Stimulated activated CD4-positive, alpha-beta T cell treated with anti-CD3 and anti-CD28 coated beads, Interleukin-1b, Interleukin-23, amount 100 ng/mL, for 4 hours (primary cell): ENCODE measurements at places on chromosomes 3 and 15.

DNA sequence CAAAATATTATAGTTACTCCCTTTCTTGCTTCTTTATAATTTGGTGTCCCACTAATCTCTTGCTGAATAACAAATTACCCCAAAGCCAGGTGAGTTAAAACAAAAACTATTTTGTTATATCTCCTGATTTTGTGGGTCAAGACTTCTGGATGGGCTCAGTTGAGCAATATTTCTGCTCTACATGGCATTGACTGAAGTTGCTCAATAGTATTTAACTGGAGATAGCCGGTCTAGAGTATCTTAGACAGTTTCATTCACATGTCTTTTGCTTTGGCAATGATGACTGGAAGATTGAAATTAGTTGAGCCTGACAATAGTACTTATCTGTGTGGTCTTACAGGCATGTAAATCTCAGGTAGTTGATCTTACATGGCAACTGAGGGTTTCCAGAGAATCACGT, 51.0 kb upstream of the TP63 start:
- DNase-seq, result no peak

GRCh38 chr15:68489421-68489820, 57.5 kb upstream of the ITGA11 start:
- DNase-seq, result no peak

- no peak for DNase-seq
These were observed 325.0 kb downstream of the OTOL1 start for GRCh38 chr3:161821591-161821990.

- no peak for DNase-seq
These were observed 110.1 kb downstream of the KCNMB2 start for GRCh38 chr3:178646186-178646862.

- no peak for DNase-seq
These were observed 296.5 kb downstream of the THSD4 start for GRCh38 chr15:71411538-71412482.

- DNase-seq, result no peak
These were observed 111.7 kb upstream of the SMAD3 start for GRCh38 chr15:66953523-66954229.

DNA sequence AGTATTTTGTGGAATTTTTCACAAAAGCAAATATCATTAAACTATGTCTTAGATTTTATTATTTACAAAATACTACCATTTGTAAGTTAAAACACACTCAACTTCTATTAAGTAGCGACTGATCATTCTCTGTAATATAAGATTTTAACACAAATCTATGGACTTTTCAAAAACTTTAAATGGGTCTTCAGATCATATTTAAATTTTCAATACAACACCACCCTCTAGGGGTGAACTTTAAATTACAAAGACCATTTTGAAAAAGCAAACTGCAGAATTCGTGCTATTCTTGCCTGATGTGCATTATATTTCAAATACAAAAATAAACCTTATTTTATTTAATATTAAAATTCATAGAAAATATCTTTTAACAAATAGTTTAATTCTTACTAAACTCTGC, 8.2 kb upstream of the VGLL4 start:
- DNase-seq, result no peak

DNA sequence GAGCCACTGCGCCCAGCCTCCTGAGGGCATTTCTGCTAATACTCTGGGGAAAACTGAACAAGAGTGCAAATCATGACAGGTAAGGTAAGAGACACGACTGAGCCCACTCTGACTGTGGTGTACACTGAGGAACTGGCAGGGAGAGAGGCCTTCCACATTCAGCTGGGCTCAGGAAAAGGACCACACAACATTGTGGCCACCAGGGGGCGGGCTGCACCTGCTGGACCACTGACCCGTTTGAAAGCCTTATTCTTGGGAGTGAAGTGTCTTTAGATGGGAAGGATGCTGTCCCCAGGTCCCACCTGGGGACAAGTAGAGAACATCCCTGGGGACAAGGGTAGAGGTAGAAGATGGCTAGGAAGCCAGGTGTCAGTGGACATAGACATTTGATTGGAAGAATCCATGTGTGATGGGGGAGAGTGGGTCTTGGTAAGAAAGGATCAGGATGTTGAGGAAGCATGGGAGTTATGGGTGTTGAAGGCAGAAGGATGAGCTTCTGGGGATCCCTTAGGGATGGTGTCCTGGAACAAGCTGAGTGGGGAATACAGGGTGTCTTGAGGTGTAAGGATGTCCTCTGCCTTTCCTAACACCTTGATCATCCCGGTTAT, 6.2 kb upstream of the CTDSPL start:
- DNase-seq, result peak; percentile 72

GRCh38 chr3:187626581-187626980, 43.6 kb downstream of the SST start:
- no peak for DNase-seq

- peak; percentile 68 for DNase-seq
These were observed 98.9 kb upstream of the TBC1D5 start for GRCh38 chr3:17841190-17841828.

DNA sequence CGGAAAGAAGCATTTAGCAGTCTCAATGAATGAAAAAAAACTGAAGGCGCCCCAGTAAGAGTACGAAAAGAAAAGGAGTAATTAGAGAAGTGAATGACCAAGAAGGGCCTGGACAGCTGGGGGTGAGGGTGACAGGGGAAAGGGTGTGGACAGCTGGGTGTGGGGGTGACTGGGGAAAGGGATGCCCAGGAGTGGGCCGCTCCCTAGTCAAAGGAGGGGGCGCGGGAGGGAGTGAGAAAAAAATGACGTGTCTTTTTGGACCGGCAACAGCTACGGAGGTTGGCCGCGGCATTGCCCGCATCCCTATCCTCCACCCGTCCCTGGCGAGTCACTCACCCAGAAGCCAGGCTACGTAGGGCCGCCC, 274 bp upstream of the ZCWPW2 start:
- DNase-seq, result no peak

- no peak for DNase-seq
These were observed 43.8 kb downstream of the GRIP2 start for GRCh38 chr3:14496351-14496750.
